ENCODE measurements at places on chromosomes 1 and 21. TPM values are rescaled to one million over a fixed set of nuclear protein-coding genes. Genes with fewer than 3 reads are reported as not detected.

The ALDH4A1 gene
- total RNA-seq = 13.5 TPM

The EPHA10 gene
- total RNA-seq = 0.91 TPM

The OR2T11 gene
- not detected for total RNA-seq

The OLFML2B gene
- total RNA-seq = 0.47 TPM
